Posterior cingulate gyrus (tissue), 11 donors: ENCODE measurements at places on chromosomes 13 and 19.

- DNase-seq = no peak
Measured at GRCh38 chr19:1819341-1820255, 7.5 kb upstream of the ATP8B3 start.

GRCh38 chr13:99041788-99042187 is 63.9 kb upstream of the DOCK9 start:
- DNase-seq = no peak

GRCh38 chr19:46022061-46022430 is 807 bp downstream of the PGLYRP1 start:
- DNase-seq = peak; percentile 75

GRCh38 chr13:50419896-50420295 is 404.7 kb downstream of the KCNRG start:
- DNase-seq = no peak

- no peak for DNase-seq
Measured at GRCh38 chr13:100883453-100883852, 208.9 kb upstream of the TMTC4 start.

- DNase-seq = no peak
Measured at GRCh38 chr19:48575931-48576622, 24.1 kb downstream of the SULT2B1 start.

DNA sequence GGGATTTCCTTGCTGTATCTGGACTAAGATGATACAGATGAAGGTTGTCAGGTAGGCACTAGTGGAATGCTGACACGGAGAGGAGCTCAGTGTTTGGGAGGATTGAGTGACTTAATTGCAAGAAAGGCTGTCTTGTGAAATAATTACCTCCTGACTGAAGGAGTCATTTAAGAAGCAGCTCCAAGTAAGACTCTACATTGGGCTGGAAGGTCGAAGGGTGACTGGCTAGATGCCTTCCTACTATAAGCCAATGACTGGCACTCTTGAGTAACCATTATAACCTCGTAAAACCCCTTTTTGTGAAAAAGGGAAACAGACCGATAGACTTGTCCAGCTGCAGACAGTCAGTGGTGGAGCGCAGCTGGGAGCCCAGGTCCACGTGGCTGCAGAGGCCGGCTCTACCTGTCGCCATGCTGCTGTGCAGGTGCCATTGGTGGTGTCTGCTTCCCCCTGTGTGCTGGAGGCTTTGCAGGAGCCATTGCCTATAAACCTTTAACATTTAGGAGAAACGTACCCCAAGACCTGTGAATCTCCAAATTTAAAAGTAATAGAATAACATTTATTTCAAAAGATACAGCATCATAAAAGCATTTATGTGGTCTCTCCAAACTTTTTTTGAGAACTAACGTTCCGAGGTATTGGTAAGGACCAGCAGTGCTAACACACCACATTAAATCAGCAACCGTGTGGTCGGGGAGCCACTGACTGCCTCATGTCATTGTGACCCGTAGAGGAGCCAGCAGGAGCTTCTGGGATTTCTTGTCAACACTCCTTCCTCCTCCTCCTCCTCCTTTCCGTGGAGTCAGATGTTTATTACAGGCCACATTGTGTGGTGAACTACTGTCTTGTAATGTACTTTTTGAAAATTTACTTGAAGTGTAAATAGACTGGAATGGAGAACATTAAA is 80.4 kb upstream of the TEX29 start:
- no peak for DNase-seq

GRCh38 chr13:75153834-75154233 is 328.1 kb downstream of the TBC1D4 start:
- DNase-seq = no peak

DNA sequence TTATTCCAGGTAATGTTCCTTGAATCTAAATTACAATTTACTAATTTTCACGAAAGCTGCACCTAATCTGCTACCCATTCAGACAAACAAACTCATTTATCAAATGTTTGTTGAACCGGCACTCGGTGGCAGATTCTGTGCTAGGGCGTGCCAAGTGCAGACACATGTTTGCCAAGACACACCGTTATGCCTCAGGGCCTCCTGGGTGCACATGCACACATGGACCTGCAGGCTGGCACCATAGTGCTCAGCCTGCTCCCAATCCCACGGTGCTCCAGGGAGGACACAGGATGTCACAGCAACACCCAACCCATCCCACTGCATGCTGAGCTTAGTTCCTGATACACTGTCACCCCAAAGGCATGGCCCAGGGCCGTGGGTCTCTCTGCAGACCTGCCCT is 7.7 kb downstream of the SCGB2B2 start:
- DNase-seq = no peak

GRCh38 chr13:44229371-44230030 is 144.1 kb upstream of the SERP2 start:
- no peak for DNase-seq

- DNase-seq = no peak
Measured at GRCh38 chr19:4971424-4971793, 2.5 kb downstream of the KDM4B start.

- no peak for DNase-seq
Measured at GRCh38 chr13:79108914-79109643, 297.0 kb downstream of the RBM26 start.

DNA sequence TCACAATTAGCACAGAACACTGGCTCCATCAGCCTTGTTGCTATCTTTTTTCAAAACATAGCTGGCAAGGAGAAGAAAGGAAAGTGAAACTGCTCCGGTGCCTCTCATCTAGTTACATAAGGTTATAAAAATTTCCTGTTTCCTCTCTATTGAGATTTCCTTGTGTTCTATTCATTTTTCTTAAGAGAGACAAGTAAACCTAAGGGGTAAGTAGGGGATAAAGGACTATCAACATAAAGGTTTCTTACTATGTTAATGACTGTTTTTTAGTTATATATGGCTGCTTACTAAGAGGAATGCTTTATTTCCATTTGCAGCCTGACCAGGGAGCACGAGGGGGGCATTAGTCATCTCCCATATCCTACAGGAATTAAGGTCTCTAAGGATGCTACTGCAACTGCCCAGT is 73.2 kb upstream of the MLNR start:
- no peak for DNase-seq

DNA sequence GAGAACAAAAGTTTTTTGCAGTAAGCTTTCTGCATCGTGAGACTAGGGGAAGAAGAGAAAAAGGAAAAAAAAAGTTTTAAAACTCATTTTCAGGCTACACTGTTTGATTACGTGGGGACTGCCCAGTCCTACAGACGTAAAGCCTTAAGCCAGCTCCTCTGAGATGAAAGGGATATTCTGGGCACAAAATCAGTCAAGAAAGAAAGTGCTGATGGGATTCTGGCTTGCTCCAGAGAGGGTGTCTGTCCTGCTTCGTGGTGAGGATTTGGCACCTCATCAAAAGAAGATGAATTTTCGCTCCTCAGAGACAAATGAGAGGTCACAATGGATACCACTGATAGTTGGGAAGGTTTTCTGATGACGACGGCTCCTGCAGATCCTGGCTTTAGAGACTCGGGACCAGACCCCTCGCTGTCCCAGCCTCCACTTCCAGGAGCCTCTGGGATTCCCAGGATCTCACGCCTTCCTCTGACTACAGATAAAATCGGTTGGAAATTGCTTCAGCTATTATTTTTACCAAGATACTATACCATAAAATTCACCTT is 9.7 kb downstream of the TEX29 start:
- no peak for DNase-seq
